ENCODE measurements at places on chromosomes 7 and 10.
A peak's percentile ranks its signal among the peaks of the same experiment; 100 is the strongest.

DNA sequence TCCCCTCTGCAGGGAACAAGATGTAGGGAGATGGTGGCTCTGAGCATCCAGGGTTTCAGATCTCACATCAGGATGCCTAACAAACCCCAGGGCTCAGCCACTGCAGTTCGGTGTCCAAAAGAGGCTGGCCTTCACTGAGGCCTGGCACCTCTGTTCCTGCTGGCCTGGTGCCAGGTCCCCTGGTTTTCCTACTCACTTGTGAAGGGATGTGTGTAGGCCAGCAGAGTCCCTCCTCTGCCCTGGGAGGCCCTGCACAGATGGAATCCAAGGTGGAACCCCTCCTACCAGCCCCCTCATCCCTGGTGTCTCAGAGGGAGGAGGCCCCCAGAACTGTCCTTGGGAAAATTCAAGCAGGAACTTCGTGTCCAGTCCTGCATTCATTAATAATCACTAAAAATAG lies 260.6 kb downstream of the CCSER2 start:
- no peak for DNase-seq

DNA sequence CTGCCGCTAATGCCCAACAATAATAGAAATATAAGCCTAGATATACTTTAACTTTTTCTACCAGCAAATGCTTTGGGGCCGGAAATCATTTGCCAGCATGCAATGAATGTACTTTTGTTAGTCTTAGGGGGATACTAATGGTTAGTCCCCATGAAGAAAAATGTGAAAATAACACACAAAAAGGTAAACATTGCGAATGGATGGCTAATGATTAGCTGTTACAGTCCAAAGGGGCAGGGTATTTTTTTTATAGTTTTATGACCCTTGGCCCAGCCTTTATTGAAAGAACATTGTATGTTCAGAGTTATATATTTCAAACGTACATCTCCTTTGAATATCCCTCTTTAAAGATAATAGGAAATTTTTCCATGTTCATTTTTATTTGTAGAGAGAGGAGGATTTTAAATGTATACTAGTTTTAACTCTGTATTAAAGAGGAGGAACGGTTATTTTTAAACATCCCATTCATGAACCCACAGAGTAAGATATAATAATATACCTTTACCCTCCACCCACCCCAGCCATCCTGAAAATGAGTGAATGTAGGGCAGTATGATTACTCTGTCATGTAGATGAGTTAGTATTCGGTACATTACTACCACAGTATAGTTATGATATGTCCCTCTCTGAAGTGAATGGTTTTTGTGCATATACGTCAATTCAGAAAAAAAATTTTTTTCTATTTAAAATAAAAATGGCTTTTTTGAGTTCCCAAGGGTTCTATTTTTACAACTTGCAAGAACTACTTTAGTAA lies 63.6 kb downstream of the ARID5B start:
- DNase-seq, result no peak

DNA sequence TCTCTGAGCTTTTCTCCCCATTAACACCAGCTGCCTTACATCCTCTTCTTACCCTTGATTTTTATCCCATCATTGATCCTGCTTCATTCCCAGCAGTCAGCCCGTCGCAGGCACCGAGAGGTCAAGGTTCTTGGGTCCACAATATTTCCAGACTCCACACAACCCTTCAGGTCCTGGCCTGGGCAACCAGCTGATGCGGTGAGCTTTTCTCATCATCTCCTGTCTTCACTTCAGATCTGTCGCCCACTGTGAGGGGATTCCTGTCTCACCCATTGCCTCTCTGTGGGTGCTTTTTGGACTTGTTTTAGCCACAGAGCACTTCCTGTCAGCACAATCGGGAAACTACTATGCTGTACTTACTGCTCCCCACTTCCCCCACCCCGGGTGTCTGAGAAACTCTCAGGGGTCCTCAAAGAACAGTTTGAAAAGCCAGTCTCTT lies 8.4 kb upstream of the PVRIG start:
- no peak for DNase-seq

GRCh38 chr10:21764466-21765189 lies 230.6 kb downstream of the MLLT10 start:
- DNase-seq, result no peak

DNA sequence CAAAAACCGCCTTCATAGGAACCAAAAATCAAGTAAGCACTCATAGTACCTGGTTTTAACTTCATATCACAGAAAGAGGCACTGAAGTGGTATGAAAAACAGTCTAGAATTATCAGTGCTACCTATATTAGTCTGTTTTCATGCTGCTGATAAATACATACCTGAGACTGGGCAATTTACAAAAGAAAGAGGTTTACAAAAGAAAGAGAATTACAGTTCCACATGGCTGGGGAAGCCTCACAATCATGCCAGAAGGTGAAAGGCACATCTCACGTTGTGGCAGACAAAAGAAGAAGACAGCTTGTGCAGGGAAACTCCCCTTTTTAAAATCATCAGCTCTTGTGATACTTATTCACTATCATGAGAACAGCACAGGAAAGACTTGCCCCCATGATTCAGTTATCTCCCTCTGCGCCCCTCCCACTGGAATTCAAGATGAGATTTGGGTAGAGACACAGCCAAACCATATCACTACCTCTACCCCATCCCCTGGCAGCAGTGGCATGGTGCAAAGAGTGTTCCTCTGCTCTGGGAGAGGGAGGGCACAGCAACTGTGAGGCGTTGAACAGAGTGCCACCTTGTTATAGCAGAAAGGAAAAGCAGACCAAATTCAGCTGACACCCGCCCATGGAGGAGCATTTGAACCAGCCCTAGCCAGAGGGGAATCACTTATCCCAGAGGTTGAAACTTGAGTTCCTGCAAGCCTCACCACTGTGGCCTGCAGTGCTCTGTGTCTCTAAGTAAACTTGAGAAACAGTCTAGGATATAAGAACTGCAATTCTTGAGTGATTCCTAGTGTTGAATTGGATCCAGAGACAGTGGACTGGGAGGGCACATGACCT lies 61.9 kb upstream of the PTPRZ1 start:
- DNase-seq, result no peak

- DNase-seq, result no peak
These were observed 181.6 kb downstream of the SND1 start for GRCh38 chr7:127833641-127834040.

GRCh38 chr7:142948603-142949002 lies 9.3 kb downstream of the LLCFC1 start:
- DNase-seq, result no peak

- DNase-seq, result no peak
These were observed 50.0 kb downstream of the CALD1 start for GRCh38 chr7:134829380-134829986.

DNA sequence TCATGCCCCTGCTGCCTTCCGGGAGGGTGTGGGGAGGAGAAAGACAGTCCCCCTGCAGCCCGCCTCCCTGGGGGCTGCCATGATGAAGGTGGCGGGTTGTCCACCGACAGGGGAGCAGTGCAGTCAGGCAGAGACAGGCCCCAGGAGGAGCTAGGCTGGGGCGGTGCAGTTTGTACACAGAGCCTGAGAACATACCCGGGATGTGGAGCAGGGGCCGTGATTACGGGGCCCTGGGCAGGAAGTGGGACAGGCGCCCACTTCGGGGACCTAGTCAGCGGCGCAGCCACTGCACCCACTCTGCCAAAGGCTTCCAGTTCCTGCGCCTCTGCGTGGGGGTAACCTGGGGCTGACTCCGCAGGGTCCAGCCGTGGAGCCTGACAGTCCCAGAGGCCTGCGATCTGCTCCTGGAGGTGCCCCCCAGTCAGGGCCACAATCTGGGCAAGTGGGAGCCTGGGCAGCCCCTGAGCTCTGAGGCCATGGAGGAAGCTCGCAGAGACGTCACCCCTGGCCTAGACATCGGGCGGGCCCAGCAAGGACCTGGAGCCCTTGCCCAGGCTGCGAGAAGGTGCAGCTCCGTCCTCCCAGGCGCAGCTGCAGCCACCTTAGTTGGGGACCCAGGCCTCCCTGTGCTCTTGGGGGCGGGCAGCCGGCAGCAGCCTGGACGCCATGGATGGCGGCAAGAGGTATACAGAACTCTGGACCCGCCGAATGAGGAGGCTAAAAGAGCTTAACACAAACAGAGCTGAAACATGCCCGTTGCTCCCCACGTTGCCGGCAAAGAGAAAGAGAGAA lies 1356.8 kb downstream of the XPNPEP1 start:
- DNase-seq, result no peak

DNA sequence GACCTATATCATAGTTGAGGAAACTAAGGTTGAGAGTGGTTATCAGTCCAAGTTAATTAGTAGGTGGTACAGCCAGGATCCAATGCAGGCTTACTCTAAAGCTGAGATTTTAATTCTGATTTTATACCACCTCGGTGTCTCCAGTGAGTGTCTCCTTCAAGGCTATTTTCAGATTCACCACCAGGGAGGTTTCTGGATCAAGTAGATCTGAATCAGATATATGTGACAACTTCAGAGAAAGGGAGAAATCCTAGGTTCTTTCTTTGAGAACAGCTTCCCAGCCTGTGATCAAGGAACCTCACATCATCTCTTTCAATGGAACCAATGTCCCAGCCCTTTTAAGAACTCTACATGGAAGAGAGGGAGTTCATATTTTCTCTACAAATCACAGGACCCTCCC lies 429.2 kb downstream of the SORCS3 start:
- DNase-seq, result no peak

DNA sequence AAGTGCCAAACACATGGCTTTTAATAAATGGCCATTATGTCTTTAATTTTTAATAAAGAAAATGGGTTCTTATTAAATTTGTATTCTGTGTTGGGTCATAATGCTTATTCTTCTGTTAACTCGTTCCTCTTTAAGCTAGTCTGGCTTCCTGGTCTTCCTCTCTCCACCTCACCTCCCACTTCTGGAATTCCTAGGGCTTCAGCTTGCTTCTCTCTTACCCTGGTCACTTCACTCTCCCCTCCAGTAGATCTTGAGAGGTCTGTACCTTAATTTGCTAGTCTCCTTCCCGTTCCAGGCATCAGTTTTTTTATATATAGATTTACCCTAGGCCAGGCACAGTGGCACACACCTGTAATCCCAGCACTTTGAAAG lies 111.2 kb downstream of the RALA start:
- DNase-seq, result no peak

DNA sequence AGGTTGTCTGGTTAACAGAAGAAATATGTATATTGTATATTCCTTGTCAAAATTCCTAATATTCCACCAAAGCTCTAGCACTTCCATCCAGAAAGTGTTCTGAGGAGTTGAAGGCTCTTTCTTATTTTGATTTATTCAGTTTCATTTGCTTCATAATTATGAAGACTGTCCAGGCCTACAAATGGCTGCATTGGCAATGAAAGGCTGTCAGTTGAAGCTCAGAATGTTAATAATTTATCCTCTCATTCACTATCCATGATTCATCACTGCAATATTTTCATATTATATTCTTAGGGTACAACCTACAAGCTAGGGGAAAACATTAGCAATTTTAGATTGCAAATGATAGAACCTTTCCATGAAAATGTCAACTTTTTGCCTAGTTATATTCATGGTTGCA lies 57.3 kb downstream of the ARID5B start:
- no peak for DNase-seq

GRCh38 chr7:75048435-75049379 lies 24.9 kb downstream of the RCC1L start:
- DNase-seq, result no peak

DNA sequence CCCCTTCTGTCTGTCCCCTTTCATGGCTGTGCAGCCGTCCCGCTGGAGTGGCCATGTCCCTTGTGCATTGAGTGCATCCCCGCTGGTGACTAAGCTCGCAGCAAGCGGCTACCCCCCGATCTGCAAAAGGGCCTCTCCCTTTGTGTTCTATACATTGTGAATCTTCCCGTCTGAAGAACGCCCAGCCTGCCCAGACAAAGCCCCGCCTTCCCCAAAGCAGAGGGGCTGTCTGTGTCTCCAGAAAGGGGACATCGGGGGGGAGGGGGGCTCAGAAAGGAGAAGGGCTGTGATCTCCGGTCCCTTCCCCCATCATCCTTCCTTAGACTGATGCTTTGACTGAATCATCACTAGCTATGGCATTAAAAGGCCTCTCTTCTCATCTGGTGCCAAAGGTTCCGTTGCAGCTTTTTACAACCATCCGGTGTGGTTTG lies 11.9 kb downstream of the NPTX2 start:
- no peak for DNase-seq

DNA sequence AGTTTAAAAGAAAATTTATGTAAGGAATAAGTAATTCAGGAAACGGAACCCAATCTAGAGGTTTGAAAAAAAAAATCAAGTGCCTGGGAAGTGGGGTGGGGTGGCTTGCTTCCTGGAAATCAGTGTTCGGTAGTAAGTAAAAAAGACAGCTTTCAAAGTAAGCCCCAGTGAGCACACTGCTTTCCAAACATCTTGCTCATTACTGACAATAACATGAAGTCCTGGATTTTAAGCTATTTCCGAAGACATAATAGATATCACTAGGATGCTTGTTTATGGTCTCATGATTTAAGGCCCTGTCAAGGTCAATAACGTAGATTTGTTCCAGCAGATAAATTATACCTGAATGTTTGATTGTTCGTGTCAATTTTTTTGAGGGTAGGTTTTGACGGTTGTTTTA lies 1.3 kb downstream of the STAMBPL1 start:
- peak; percentile 30 for DNase-seq

- DNase-seq, result no peak
These were observed 1012.5 kb downstream of the DNAJB9 start for GRCh38 chr7:109582211-109582610.

GRCh38 chr10:129945941-129946760 lies 17.9 kb downstream of the EBF3 start:
- DNase-seq, result no peak

Data from Caki2 (cell line).